Smooth muscle cell of the umbilical artery (primary cell): ENCODE measurements at places on chromosomes 6 and 20. TPM values are rescaled to one million over a fixed set of nuclear protein-coding genes. Genes with fewer than 3 reads are reported as not detected.

The C6orf15 gene
- total RNA-seq = not detected in 2 replicates

The GPX5 gene
- not detected in 2 replicates for total RNA-seq

The PRKN gene
- 0.30 and 0.92 TPM in 2 replicates for total RNA-seq

The SAPCD1 gene
- 1.2 TPM in 2 replicates for total RNA-seq

The SMPDL3A gene
- total RNA-seq = 5.1 and 24.1 TPM in 2 replicates

The C6orf132 gene
- 1.5 and 2.5 TPM in 2 replicates for total RNA-seq

The CDH26 gene
- under 0.01 and 0.09 TPM in 2 replicates for total RNA-seq

The DUSP15 gene
- not detected in 2 replicates for total RNA-seq

The APOBEC2 gene
- not detected in 2 replicates for total RNA-seq

The NFKBIL1 gene
- 12.0 and 23.5 TPM in 2 replicates for total RNA-seq

The EPPIN gene
- not detected in 2 replicates for total RNA-seq

The FAM209A gene
- total RNA-seq = not detected in 2 replicates

The PPP2R5D gene
- 19.6 and 33.6 TPM in 2 replicates for total RNA-seq

The NR2E1 gene
- not detected in 2 replicates for total RNA-seq

The VSTM2L gene
- 1.4 and 1.8 TPM in 2 replicates for total RNA-seq

The CCDC28A gene
- 9.1 and 11.0 TPM in 2 replicates for total RNA-seq

The PTPRT gene
- not detected in 2 replicates for total RNA-seq

The SLC23A2 gene
- 13.7 and 17.6 TPM in 2 replicates for total RNA-seq

The MOXD1 gene
- 62.4 and 118 TPM in 2 replicates for total RNA-seq

The RNF217 gene
- 23.8 and 29.7 TPM in 2 replicates for total RNA-seq

The BCAS1 gene
- total RNA-seq = not detected in 2 replicates

The EPHA7 gene
- under 0.01 and 1.1 TPM in 2 replicates for total RNA-seq

The TP53TG5 gene
- total RNA-seq = not detected in 2 replicates

The TAP2 gene
- total RNA-seq = 8.3 and 11.4 TPM in 2 replicates

The PAX1 gene
- total RNA-seq = not detected in 2 replicates
